Effector memory CD4-positive, alpha-beta T cell (primary cell): ENCODE measurements at places on chromosomes 3 and 15.

DNA sequence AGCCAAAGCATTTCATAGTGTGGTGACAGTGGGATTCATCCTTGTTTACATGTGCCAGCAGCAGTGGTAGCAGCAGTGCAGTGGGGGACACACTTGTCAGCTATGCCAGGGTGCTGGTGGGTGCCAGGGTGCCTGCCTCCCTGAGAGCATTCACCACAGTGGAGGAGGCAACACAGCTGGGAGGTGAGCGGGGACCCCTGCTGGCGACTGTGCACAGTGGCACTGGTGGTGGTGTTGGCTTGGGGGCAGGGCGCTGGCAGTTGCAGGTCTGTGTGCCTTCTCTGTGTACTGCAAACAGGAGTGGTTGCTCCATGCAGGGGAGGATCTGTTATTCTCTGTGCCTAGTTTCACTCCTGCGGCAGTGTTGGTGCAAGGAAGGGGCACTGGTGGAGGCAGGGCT, 41.2 kb downstream of the CEP63 start:
- no peak for DNase-seq
- H3K27me3 ChIP-seq = no peaks in the 10 kb centered on the region
- no peaks in the 10 kb centered on the region for H3K4me1 ChIP-seq
- no peak overlapping the region for H3K27ac ChIP-seq
- no peaks in the 10 kb centered on the region for H3K36me3 ChIP-seq
- no peak overlapping the region for H3K4me3 ChIP-seq

- peaks cover 5% of the 10 kb centered on the region for H3K4me1 ChIP-seq
- no peaks in the 10 kb centered on the region for H3K27me3 ChIP-seq
- no peak for DNase-seq
- H3K27ac ChIP-seq = no peak overlapping the region
- peak overlapping the region; percentile 94 for H3K4me3 ChIP-seq
These were observed 1.1 kb downstream of the TICRR start for GRCh38 chr15:89576417-89576773.

- H3K27me3 ChIP-seq = no peaks in the 10 kb centered on the region
- no peaks in the 10 kb centered on the region for H3K4me1 ChIP-seq
- H3K27ac ChIP-seq = no peak overlapping the region
- H3K36me3 ChIP-seq = no peaks in the 10 kb centered on the region
These were observed 297.8 kb downstream of the EPHA3 start for GRCh38 chr3:89405176-89405575.

DNA sequence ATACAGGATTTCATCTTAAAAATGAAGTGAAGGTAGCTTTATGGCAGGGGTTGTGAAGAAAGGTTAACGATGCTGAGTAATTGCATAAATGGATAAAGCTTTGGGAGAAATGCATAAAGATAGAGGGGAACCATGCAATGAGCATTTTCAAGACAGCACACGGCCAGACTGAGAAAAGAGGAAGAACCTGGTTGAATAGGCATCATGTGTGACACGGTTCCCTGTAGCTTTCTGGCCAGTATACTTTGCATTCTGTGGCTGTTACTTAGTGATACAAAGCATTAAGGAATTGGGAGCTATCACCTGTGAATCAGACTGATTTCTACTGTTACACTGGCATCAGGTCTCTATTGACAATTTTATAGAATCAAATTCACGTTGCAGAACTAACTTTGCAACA, 33.3 kb downstream of the NR2C2 start:
- no peaks in the 10 kb centered on the region for H3K4me1 ChIP-seq
- no peak for DNase-seq
- H3K27ac ChIP-seq = no peak overlapping the region
- no peak overlapping the region for H3K4me3 ChIP-seq
- peaks cover 3% of the 10 kb centered on the region for H3K36me3 ChIP-seq
- no peaks in the 10 kb centered on the region for H3K27me3 ChIP-seq

DNA sequence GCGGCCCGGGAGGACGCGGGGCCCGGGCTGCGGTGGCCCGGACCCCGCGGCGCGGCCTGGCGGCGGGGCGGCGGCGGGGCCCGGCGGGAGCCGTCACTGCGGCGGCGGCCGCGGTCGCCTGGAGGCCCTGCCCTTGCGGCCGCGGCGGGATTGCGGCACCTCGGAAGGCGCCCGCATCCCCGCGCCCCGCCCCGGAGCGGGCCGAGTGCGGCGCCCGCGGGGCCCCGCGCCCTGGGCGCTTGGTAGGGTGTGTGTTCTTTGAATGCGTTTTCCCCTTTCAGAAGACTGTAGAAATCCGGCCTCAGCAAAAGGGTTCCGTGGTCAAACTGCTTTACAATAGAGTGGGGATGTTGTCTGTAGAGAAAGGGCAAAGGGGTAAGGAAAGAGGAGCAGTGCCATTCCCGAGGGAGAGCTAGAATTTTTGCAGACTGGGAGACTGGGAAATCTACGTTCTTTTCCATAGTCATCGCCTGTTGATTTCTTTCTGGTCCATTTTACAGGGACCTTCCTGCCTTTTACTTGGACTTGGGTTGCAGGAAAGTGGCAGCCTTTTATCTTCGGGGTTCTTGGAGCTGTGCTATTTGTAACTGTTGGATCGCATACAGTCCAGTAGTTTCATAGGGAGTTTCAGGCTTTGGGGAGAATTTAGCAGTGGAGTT, 630 bp downstream of the SNRK start:
- peak overlapping the region; percentile 68 for H3K4me3 ChIP-seq
- no peaks in the 10 kb centered on the region for H3K36me3 ChIP-seq
- no peak for DNase-seq
- no peaks in the 10 kb centered on the region for H3K27me3 ChIP-seq
- H3K4me1 ChIP-seq = peaks cover 29% of the 10 kb centered on the region

GRCh38 chr3:27290760-27291159, 78.4 kb downstream of the NEK10 start:
- no peak overlapping the region for H3K27ac ChIP-seq
- no peak for DNase-seq
- H3K27me3 ChIP-seq = no peaks in the 10 kb centered on the region
- no peak overlapping the region for H3K4me3 ChIP-seq
- no peaks in the 10 kb centered on the region for H3K36me3 ChIP-seq

DNA sequence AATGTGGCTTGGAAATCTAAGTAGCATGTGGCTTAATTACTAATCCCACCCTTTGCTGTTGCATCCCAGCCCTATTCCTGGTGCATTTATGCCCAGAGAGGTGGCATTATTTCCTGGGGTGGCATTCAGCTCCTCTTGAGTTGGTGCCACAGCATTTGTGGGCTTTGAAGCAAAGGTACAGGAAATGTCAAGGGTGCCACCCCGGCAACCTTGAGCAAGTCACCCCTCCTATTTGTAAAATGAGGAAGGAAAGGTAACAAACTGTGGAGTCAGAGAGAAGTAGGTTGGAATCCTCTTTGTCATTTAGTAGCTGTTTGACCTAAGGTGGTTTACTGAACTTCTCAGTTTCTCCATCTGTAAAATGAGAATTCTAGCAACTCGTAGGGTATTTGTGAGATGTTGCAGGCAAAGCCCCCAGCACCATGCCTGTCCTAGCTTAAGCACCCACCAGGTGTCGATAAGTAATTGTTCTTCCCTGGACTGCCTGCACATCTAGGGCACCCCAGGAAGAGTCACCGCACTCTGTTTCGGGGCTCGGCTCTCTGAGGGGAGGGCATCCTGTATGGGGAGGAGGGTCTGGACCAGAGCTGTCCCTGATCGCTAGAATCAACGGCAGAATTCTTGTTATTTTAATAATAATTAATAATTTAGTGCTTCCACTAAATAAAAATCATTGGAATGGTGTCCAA, 17.1 kb downstream of the ISG20 start:
- no peak for DNase-seq
- H3K36me3 ChIP-seq = peaks cover 17% of the 10 kb centered on the region
- no peak overlapping the region for H3K27ac ChIP-seq
- H3K4me1 ChIP-seq = peaks cover 43% of the 10 kb centered on the region

- H3K36me3 ChIP-seq = no peaks in the 10 kb centered on the region
- no peaks in the 10 kb centered on the region for H3K27me3 ChIP-seq
These were observed 19.8 kb upstream of the ACAD9 start for GRCh38 chr3:128859630-128860029.
